ENCODE measurements at places on chromosomes 16 and 17.

DNA sequence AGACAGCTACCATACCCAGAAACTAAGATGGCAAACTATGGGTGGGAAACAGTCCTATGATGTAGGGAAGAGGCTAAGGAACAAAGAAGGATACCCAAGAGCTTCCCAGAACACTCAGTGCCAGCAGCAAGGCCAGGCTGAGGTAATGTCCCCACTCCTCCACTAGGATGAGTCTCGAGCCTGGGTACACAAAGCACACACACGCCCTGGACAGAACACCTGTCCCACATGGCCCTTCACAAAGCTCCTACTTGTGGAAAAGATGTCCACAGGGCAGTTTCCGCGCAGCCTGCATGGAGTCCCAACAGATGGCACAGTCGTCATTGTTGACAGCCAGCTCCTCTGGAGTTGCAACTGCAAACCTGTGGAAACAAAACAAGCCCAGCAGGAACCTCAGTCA lies 23.9 kb downstream of the AMFR start:
- no peak for DNase-seq

- DNase-seq = no peak
Measured at GRCh38 chr17:8141741-8142140, 10.5 kb downstream of the PER1 start.

- DNase-seq = no peak
Measured at GRCh38 chr16:73845238-73846006, 451.2 kb upstream of the PSMD7 start.

- no peak for DNase-seq
Measured at GRCh38 chr16:50260206-50261159, 5.9 kb upstream of the ADCY7 start.

DNA sequence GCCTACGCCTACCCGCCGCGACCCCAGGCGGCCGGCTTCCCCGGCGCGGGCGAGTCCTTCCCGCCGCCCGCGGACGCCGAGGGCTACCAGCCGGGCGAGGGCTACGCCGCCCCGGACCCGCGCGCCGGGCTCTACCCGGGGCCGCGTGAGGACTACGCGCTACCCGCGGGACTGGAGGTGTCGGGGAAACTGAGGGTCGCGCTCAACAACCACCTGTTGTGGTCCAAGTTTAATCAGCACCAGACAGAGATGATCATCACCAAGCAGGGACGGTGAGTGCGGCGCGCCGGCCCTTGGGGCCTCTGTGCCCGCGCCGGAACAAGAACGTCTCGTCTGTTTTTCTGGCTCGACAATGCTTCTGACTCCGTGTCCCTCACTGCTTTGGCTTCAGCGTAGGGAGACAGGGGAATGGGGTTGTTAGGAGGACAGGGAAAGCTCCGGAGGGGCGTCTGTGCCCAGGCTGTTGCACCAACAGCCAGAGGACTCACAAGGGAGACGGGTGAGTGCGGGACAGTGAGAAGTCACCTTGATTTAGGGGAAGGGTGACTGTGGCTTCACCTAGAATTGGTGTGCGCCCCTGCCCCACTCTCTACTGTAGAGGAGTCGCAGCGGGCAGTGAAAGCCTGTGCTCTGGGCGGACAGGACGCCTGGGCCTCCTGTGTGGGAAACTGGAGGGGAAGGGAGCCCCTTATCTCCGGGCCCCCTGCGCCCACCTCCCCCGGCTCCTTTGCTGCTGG lies 806 bp downstream of the TBX21 start:
- no peak for DNase-seq

DNA sequence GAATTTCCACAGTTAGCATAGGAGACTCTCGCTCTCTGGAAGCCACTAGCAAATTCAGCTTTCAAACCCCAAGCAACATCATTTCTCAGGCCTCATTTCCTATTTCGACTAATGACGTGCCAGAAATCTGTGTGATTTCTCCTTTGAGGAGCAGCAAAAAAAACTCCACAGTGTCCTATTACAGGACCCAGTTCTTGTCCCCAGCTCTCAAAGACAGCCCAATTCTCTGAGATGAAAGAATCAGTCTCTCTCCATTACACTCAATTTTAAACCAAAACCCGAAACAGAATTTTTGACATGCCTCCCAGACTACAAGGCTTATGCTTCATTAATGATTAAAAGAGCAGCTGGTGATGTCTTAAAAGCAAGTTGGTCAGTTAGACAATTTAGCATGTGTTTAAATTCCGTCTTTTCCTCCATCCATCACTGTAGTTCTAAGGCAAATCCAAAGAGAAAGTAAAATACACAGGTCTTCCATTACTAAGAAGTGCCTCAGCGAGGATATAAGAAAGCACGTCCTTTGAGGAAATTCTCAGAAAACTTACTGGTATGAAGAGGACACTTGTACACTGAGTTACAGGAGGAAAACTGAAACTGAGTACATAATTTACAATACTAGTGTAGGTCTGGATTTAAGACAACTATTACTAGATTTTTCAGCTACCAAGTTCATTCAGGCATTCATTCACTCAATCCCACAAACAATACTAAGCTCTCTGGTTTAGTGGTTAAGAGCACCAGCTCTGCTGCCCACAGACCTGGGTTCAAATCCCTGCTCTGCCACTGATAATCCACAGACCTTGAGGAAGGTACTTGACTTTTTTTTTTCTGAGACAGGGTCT lies 12.5 kb downstream of the TOM1L2 start:
- peak; percentile 58 for DNase-seq

- DNase-seq = no peak
Measured at GRCh38 chr17:11807606-11808005, 189.7 kb downstream of the ZNF18 start.

- no peak for DNase-seq
Measured at GRCh38 chr17:35889818-35890773, 9.9 kb upstream of the CCL5 start.

- no peak for DNase-seq
Measured at GRCh38 chr16:12573300-12573699, 230.4 kb downstream of the CPPED1 start.

- no peak for DNase-seq
Measured at GRCh38 chr16:48812856-48813255, 202.9 kb upstream of the N4BP1 start.

GRCh38 chr16:1923299-1924034 lies 5.3 kb upstream of the HS3ST6 start:
- no peak for DNase-seq

- no peak for DNase-seq
Measured at GRCh38 chr16:74607962-74608356, 1.0 kb upstream of the GLG1 start.

- no peak for DNase-seq
Measured at GRCh38 chr16:4376126-4376892, 4.7 kb downstream of the VASN start.

DNA sequence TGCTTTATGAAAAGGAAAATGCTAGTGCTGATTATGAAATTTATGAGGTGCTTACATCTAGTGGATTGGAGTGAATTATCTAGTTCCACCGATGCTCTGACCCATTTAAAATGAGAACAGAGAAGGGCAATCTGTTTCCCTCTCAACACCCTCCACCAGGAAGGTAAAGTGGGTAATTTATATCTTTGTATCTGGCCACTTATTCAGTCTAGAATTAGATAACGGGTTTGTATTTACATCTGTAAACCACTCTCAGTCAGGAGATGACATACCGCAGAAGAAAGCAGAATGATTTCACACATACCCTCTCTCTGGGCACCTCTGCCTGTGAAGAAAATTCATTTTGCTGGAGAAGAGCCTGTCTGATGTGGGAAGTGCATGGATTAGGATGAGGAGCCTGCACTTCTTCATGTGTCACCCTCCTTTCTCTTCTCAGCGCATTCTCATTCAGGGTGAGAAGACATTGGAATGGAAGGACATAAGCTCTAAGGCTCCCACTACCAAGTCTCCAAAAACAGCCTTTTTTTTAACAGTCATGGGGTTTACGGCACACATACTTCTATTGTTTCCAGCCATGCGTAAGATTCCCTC lies 646.7 kb upstream of the SALL1 start:
- no peak for DNase-seq

- no peak for DNase-seq
Measured at GRCh38 chr16:4570086-4570485, 13.9 kb downstream of the C16orf96 start.

- peak; percentile 32 for DNase-seq
Measured at GRCh38 chr16:22898874-22899348, 84.9 kb downstream of the HS3ST2 start.

- no peak for DNase-seq
Measured at GRCh38 chr16:50371936-50372595, 3.3 kb upstream of the BRD7 start.

DNA sequence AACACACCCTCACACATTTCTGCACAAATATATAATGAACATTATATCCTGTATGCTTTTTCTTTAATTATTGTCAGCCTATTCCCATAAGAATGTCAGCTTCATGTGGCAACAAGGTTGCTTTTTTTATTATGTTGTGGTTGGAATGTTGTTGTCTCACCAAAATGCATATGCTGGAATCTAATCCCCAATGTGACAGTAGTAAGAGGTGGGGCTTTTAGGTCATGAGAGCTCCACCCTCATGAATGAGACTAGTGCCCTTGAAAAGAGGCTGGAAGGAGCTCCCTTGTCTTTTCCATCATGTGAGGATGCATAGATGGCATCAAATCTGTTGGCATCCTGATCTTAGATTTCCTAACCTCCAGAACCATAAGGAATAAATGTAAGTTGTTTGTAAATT lies 131.3 kb upstream of the IRX6 start:
- no peak for DNase-seq

GRCh38 chr17:33970279-33970678 lies 284.8 kb upstream of the CCL2 start:
- DNase-seq = no peak
